ENCODE measurements at places on chromosomes 7 and 10.

- DNase-seq = peak; percentile 64
Measured at GRCh38 chr7:101720324-101720723, 91.2 kb upstream of the MYL10 start.

DNA sequence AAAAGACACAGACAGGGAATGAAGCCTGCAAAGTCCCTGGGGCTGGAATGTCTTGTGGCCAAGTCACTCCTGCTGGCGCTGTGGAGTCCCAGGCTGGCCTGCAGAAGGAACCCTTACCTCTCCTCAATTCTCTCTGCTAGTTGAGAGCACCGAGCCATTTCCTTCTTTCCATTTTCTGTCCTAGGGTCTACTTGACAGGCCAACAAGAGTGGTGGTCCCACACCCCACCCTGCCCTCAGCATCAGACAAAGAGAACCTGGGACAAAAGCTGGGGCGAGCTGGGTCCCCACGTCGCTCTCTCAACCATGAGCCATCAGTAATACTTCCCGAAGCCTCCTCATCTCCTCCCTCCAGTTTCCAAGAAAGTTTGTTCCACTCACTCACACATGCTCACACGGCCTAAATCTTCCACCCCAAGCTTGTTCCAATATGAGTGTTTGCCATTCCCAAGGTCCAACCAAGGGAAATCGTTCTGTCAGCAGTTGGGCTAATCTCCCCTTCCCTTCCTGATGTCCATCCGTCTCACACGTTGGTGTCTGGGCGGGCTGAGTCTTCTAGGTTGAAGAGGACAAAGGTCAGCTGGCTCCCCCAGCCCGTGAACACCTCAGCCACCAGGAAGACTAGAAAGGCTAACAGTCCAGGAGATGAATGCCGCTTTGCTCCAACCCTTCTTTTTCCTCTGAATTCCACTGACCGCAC lies 44.3 kb downstream of the CLEC2L start:
- no peak for DNase-seq

DNA sequence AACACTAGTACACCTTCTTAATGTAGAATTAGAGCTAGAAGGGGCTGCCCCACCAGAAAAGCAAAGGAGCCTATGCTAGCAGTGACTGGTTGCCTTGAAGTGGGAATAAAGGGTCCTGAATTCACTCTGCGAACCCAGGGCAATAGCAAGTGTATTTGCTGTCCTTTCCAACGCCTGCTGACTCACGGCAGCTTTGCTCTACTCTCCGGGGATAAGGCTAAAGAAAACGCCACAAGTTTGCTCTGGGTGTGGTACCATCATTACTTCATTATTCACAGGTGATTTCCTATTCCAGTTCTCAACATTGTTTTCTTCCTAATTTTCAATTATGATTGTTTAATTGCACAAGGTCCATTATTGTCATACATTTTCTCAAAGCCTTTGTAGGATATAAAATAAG lies 220.5 kb upstream of the AOAH start:
- no peak for DNase-seq

DNA sequence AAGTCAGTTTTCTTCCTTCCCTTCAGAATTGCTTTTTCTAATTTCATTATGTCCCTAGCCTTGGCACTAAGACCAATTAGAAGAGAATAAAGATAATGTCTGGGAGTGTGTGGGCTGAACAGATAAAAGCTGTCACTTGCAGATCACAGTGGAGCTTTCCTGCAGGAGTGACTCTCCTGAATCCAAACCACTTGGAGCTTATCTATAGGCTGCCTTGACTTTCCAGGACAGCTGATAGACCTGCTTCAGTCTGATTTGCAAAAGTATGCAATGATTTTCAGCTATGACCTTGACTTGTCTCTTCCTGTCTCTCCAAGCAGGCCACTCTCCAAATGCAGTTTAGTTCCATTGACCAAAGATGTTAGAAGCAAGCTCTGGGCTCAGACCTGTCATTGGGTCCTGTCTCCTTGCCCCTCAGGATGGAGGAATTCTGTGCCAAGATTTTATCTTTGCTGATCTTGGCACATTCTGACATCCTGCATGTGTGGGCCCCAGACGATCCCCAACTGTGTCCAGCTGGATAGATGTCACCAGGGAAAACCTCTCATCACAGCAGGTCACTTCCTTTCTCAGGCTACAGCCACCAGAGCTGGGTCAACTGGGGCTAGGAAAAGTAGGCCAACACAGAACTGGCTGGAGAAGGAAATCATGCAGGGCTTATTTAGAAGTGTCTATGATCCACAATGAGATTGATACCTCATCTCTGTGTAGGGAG lies 120.9 kb upstream of the ZNF438 start:
- no peak for DNase-seq

DNA sequence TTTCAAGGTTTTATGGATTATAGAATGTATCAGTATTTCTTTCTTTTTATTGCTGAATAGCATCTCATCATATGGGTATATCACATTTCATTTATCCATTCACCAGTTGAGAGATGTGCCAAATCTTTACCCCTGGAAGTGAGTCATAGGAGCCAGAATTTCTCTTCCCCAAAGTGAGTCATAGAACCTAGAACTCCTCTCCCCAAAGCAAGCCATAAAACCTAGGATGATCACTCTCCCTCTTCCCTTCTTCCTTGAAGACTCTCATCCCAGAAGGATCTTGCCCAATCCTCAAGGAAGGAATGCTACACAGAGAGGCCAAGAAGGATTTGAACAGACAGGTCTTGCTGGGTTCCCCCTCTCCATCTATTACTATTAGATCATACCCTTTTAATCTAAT lies 199.9 kb downstream of the EVX1 start:
- no peak for DNase-seq

- no peak for DNase-seq
Measured at GRCh38 chr10:5622186-5622960, 44.0 kb downstream of the ASB13 start.

GRCh38 chr10:132064771-132065437 lies 842 bp upstream of the JAKMIP3 start:
- DNase-seq = no peak

- DNase-seq = peak; percentile 85
Measured at GRCh38 chr10:132223156-132223590, 36.4 kb downstream of the DPYSL4 start.

DNA sequence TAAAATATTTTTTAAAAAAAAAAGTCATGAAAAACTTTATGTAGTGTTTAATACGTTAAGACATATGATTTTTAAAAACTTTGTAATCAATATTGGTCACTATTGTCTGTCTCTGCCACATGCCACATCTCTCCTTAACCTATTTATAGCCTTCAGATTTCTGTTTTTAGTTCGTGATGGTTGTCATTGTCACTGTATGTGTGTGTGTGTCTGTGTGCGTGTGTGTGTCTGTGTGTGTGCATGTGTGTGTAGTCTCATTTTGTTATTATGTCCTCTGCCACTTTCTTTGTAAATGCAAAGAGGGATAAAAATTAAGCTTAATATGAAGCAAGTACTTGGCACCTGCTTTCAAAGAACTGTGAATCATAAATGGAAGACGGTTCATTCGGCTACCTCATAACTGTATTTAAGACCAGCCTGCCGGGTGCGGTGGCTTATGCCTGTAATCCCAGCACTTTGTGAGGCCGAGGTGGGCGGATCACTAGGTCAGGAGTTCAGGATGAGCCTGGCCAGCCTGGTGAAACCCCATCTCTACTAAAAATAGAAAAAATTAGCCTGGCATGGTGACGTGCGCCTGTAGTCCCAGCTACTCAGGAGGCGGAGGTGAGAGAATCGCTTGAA lies 354.0 kb downstream of the ARL4A start:
- DNase-seq = no peak

DNA sequence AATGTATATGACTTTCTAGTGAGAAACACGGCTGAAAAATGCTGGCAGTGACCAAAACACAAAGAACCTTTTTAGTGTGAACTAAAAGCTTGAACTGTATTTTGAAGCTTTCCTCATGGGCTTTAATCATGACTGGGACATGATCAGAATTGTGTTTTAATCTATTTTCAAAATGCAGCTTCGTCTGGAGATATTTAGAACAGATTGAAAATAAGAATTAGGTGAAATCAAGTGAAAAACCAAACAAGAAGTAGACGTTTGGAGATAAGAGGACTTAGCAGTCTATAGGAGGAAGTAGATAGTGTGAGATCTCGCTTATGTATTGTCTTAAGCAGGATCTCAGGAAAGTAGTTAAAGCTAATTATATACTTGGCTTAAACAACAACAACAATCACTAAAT lies 865.4 kb upstream of the MBL2 start:
- peak; percentile 0 for DNase-seq

DNA sequence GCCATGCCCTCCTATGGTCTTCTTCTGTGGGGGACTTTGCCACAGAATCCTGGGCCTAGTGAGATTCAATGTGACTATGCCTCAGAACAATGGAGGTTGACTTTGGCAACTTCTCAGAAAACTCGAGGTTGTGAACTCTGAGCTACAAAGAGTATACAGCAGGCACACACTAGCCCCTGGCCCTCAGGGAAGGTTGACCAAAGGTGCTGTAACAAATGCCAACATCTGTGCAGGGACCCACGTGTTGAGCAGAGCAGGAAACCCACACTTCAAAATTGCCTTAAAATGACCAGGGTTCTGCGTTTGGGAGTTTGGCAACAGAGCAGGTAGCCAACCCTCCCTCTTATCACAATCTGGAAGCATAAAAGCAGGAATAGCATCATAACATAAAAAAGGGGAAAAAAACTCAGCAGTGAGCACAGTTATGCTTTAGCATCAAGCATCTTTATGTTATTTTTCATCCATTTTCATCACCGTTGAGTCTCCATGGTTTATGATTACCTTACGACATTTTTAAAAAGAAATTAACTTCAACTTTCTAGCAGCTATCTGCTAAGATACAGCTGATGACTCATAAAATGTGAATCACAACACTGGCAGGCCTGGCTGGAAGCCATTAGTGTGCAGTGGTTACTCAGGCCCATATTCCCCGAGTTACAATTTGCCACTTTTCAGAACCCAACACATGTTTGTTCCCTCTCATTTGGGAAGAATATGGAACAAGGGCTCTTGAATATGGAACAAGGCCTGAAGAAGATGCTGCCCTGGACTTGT lies 11.1 kb downstream of the PRLHR start:
- DNase-seq = no peak

DNA sequence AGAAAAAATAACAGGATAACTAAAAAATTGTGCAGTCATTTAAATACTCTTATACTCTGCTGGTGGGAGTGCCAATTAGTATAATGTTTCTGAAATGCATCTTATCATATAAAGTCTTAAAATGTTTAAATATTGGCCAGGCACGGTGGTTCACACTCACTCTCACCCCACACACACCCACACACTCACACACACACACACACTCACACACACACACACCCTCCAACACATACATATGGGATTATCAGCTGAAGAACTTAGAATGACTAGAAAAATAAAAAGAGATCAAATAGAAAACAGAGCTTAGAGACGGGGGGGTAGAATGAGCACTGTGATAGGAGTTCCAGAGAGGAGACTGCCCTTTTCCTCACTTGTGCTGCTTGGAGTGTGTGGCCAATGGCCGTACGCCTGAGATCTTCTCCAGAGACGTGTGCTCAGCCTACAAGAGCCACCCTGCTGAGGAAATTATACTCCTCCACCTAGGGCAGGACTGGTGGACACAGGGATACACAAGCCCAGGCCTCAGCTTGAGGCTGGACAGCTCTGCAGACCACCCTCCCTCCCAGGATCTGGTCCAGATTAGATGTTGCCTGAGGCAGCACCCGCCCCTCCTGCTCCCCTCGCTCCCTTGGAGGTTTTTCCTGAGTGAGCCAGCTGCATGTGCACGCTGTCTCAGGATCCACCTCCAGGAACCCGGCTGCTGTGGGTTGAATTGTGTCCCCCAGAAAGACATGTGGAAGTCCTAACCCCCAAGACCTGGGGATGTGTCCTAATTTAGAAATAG lies 26.5 kb upstream of the PRKAG2 start:
- no peak for DNase-seq

GRCh38 chr10:100519311-100520051 lies at the start of gene SEC31B:
Gene SEC31B, minus strand, starts transcription at chr10:100519861. Its CDS starts 2,909 bp downstream, at chr10:100516952.
- peak; percentile 2 for DNase-seq

DNA sequence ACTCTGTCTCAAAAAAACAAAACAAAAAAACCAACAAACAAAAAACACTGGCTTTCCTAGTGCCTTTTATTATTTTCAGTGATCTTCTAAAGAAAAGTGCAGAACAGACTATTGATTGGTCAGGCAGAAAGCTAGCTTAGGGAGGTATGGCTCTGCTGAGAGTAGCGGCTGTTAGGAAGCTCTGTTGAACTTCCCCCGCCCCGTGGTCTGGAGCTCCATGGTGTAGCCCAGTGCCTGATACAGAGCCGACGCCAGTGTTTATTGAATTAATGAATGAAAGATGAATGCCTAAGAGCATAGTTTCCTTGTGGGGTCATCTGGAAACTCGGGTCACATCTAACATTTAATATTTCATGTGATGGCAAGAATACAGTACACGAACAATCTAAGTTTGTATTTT lies 90.5 kb upstream of the ARMC3 start:
- no peak for DNase-seq

GRCh38 chr7:142519079-142520078 lies 229.9 kb upstream of the PRSS1 start:
- peak; percentile 42 for DNase-seq

- DNase-seq = no peak
Measured at GRCh38 chr7:138208864-138209263, 132.6 kb downstream of the AKR1D1 start.

- DNase-seq = no peak
Measured at GRCh38 chr7:141483044-141483443, 68.2 kb upstream of the AGK start.

GRCh38 chr10:117609095-117609795 lies 66.7 kb downstream of the EMX2 start:
- DNase-seq = no peak

GRCh38 chr10:104274762-104275721 lies 6.1 kb downstream of the GSTO2 start:
- DNase-seq = peak; percentile 58

GRCh38 chr10:598415-599170 lies 90.9 kb downstream of the DIP2C start:
- DNase-seq = no peak

- no peak for DNase-seq
Measured at GRCh38 chr7:46054272-46054671, 133.2 kb upstream of the IGFBP3 start.

DNA sequence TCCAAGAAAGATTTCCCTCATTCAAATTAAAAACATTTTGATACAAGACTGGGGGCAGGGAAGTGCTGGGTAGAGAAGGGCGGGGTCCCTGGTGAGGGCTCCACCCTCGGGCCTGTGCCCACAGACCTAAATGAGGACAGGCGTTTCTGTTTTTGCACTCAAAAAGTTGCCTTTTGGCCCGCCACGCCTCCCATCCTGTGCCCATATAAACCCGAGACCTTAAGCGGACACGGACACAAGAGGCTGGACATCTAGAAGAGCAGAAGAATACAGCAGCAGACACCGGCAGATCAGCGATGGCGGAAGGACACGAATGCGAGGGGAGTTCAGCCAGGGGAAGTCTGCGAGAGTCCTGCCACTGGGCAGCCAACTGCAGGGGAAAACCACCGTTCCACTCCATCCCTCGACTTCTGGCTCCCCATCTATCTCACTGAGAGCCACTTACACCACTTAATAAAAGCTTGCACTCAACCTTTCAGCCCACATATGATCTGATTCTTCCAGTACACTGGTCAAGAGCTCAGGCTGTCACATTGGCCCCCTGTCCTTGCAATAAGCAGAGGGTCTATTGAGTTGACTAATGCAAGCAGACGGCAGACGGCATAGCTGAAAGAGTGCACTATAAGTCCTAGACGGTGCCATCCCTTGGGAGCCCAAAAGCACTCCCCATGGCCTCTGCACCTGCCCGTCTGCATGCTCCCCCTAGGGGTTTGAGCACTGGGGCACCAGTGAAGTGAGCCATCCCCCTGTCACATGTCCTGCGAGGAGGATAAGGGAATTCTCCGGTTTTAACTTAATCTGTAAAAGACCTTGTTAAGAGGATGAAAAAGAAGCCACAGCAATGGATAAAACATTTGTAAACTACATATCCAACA lies 181.8 kb upstream of the PRSS1 start:
- DNase-seq = no peak

- no peak for DNase-seq
Measured at GRCh38 chr7:106423821-106424475, 139.2 kb upstream of the NAMPT start.

Measured in common myeloid progenitor, CD34-positive (primary cell).